Karpas-422 (cell line): ENCODE measurements at places on chromosomes 16 and 17. TPM values are rescaled to one million over a fixed set of nuclear protein-coding genes. Genes with fewer than 3 reads are reported as not detected.
A peak's percentile ranks its signal among the peaks of the same experiment; 100 is the strongest.

- no peak for DNase-seq
- no peaks in the 10 kb centered on the region for H3K27me3 ChIP-seq
These were observed 34.4 kb downstream of the PECAM1 start for GRCh38 chr17:64356304-64356686.

DNA sequence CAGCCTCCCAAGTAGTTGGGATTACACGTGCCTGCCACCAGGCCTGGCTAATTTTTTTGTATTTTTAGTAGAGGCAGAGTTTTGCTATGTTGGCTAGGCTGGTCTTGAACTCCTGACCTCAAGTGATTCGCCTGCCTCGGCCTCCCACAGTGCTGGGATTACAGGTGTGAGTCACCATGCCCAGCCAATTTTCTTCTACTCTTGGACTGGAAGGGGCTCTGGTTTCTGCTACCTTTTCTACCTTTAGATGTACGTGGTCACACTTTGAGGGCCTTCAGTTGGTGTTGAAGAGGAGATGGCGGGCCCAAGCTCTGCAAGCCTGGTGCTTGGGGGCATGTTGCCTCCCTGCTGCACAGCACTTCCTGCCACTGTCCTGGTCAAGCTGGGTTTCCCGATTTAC lies 173.6 kb downstream of the PRKCA start:
- H3K4me3 ChIP-seq, result no peak overlapping the region
- DNase-seq, result no peak

DNA sequence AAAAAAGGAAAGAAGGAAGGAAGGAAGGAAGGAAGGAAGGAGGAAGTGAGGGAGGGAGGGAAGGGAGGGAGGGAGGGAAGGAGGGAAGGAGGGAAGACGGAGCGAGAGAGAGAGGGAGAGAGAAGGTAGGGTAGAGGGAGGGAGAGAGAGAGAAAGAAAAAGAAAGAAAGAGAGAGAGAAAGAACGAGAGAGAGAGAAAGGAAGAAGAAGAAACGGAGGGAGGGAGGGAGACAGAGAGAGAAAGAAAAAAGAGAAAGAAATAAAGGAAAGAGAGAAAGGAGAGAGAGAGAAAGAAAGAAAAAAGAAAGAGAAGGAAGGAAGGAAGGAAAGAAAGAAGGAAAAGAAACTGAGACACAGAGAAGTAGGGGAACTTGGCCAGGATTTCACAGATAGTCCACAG lies 8.4 kb upstream of the SLC6A2 start:
- H3K27ac ChIP-seq, result no peak overlapping the region
- no peak overlapping the region for H3K4me3 ChIP-seq
- H3K4me1 ChIP-seq, result no peaks in the 10 kb centered on the region

DNA sequence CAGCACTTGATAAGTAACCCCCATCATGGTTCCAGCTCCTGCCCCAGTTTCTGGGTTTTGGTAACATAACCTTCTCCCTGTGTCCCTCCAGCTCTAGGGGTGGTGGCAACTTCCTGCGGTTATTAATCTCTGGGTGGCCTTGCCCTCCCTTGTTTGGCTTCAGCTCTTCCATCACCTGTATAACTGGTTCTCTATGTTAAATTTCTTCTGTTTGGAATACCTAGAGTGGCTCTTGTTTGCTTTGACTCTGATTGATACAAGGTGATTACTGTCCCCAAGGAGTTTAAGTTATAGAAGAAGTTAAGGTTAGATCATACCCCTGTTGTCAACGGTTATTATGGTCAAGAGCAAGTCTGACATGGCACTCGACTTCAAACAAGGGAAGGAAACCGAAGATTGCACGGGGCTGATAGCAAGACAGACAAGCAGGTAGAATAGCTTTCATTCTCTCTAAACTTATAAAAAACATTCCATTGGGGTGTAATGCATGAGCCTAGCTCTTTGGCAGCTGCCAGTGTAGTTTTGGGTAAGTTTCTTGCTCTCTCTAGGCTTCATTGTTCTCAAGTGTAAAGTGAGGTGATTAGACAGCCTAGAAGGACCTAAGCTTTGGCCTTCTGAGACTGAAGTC lies 11.0 kb upstream of the CCR7 start:
- H3K27ac ChIP-seq, result no peak overlapping the region
- H3K4me1 ChIP-seq, result no peaks in the 10 kb centered on the region
- H3K4me3 ChIP-seq, result no peak overlapping the region
- no peaks in the 10 kb centered on the region for H3K27me3 ChIP-seq
- H3K36me3 ChIP-seq, result no peaks in the 10 kb centered on the region

DNA sequence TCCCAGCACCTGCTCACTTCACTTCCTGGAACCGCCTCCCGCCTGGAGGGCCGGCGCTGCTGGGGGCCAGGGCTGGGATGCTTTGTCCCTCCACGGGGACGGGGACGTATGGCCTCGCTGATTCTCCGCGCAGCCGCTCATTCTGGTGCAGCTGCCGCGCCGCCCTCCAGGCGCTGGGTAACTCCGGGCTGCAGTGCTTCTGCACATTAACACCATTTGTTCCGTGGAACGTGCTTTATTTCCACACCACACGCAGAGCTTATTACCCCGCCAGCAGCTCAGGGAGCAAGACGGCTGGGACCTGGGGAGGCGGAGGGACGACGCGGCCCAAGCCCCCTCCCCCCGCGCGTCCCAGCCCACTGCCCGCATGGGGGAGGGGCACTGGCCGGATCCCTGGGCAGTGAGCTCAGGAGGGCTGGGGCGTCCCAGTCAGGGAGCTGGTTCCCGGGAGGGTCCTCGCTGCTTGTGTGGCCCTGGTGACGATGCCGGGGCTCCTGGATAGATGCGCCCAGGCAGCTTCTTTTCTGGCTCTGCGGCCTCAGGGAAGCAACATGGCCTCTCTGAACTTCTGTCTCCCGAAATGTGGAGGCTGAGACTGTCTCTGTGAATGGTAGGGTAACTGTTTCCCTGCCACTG lies 45.4 kb upstream of the ACSF3 start:
- H3K36me3 ChIP-seq, result no peaks in the 10 kb centered on the region
- H3K4me1 ChIP-seq, result no peaks in the 10 kb centered on the region
- H3K4me3 ChIP-seq, result no peak overlapping the region
- H3K27me3 ChIP-seq, result no peaks in the 10 kb centered on the region
- H3K27ac ChIP-seq, result no peak overlapping the region
- DNase-seq, result no peak

- no peak overlapping the region for H3K4me3 ChIP-seq
- H3K27me3 ChIP-seq, result no peaks in the 10 kb centered on the region
- peak; percentile 45 for DNase-seq
- peaks cover 25% of the 10 kb centered on the region for H3K4me1 ChIP-seq
- no peaks in the 10 kb centered on the region for H3K36me3 ChIP-seq
These were observed 21.7 kb upstream of the NFAT5 start for GRCh38 chr16:69544088-69544487.

DNA sequence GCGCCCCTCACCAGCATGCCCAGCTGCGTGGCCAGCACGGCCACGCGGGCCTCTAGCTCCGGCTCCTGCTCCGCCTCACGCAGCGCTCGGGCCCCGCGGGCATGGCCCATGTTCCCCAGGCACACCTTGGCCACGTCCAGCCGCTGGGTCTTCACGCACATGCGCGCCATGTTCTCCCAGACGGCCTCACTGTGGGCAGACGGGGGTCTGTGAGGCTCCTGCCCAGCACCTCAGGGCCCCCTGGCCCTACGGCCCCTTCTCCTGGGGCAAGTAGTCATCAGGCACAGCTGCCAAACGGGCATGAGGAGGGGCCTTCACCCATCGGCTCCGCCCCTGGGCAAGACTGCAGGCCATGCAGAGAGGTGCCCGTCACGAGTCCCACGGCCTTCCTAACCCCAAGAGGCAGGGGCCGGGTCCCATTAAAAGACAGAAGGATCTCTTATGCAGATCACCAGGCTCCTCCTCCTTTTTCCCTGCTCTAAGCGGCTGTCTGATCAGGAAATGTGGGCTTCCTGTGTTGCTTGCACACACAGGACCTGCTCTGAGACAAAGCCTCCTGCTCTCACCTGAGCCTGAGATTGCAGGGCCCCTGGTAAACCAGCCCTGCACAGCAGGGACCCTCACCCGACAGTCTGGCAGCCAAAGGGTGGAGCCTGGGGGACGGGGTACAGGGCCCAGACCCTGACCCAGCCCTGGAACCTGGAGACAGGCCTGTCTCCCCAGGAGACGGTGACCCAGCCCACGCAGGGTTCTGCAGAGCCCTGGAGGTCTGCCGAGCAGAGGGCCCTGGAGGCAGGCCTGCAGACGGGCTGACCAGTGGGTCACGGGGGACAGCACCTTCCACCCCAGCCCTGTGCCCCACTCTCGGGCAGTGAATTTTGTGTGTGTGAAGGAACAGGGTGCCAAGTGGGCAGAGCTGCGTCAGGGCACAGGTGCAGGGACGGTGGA lies 6.6 kb upstream of the TMEM204 start:
- no peak overlapping the region for H3K27ac ChIP-seq
- no peaks in the 10 kb centered on the region for H3K27me3 ChIP-seq
- no peaks in the 10 kb centered on the region for H3K36me3 ChIP-seq
- DNase-seq, result no peak
- H3K4me1 ChIP-seq, result no peaks in the 10 kb centered on the region
- no peak overlapping the region for H3K4me3 ChIP-seq

- H3K27ac ChIP-seq, result no peak overlapping the region
- H3K27me3 ChIP-seq, result no peaks in the 10 kb centered on the region
- no peak for DNase-seq
- no peak overlapping the region for H3K4me3 ChIP-seq
- H3K4me1 ChIP-seq, result no peaks in the 10 kb centered on the region
- no peaks in the 10 kb centered on the region for H3K36me3 ChIP-seq
These were observed 8.0 kb upstream of the DRC7 start for GRCh38 chr16:57686577-57686976.

- DNase-seq, result no peak
- no peaks in the 10 kb centered on the region for H3K36me3 ChIP-seq
- no peaks in the 10 kb centered on the region for H3K27me3 ChIP-seq
- H3K27ac ChIP-seq, result no peak overlapping the region
- H3K4me3 ChIP-seq, result no peak overlapping the region
These were observed 73.8 kb downstream of the XYLT1 start for GRCh38 chr16:17396762-17397498.

DNA sequence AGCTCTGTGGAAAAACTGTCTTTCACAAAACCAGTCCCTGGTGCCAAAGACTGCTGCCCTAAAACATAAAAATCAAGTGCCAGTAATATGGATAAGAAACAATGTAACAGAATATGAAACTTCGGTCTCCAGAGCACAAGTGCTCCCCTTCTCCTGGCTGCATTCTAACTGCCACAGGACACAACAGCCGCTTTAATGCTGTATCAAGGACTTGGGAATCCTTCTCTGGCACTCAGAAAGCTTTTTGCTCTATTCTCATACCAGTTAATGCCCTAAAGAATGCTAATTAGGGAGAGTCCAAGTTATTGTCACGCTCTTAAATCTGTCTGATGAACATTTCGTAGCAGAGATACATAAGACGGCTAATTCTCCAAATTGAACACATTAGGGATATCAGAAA lies 90.9 kb downstream of the PARN start:
- no peaks in the 10 kb centered on the region for H3K27me3 ChIP-seq
- H3K27ac ChIP-seq, result no peak overlapping the region
- H3K4me1 ChIP-seq, result no peaks in the 10 kb centered on the region
- peaks cover 10% of the 10 kb centered on the region; the same call in 1 of the 2 replicates for H3K36me3 ChIP-seq

- no peak overlapping the region for H3K4me3 ChIP-seq
- no peaks in the 10 kb centered on the region for H3K27me3 ChIP-seq
- peaks cover 18% of the 10 kb centered on the region for H3K4me1 ChIP-seq
- no peak for DNase-seq
These were observed 8.0 kb upstream of the IL32 start for GRCh38 chr16:3057181-3058138.

- no peak for DNase-seq
- no peak overlapping the region for H3K4me3 ChIP-seq
- H3K36me3 ChIP-seq, result no peaks in the 10 kb centered on the region
- no peak overlapping the region for H3K27ac ChIP-seq
- H3K27me3 ChIP-seq, result no peaks in the 10 kb centered on the region
- H3K4me1 ChIP-seq, result peaks cover 36% of the 10 kb centered on the region
These were observed 6.9 kb upstream of the ACTG1 start for GRCh38 chr17:81519284-81520020.

DNA sequence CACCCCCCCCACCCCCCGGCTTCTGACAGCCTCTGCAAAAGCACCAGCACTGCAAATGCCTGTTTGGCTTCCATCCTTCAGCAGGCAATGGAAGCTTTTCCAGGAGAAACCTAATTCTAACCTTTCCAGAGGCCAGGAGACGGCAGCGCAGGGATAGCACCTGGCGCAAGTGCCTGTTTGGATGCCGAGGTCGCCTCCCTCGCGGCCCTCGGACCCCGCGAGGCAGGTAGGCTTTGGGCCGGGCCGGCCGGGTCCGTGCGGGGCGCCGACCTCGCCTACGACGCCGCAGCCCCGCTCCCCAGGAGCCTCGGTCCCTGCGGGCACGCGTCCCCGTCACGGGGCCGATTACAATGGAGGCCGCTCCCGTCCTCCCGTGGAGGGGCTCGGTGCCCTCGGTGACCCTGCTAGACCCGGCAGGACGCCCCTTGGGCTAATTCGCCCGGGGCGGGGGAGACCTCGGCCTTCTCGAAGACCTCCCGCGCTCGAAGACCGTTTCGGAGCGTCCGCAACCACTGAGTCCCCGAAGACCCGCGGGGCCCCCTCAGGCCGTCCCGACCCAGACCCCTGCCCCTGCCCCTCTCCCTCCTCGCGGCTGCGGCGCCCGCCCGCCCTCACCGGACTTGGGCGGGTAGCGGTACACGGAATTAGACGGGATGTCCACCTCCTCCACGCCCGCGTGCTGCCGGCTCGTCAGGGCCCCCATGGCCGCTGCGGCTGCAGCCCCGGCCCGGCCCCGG lies 587 bp downstream of the RNF157 start:
- H3K4me3 ChIP-seq, result no peak overlapping the region
- no peaks in the 10 kb centered on the region for H3K36me3 ChIP-seq
- DNase-seq, result no peak
- H3K4me1 ChIP-seq, result no peaks in the 10 kb centered on the region
- no peaks in the 10 kb centered on the region for H3K27me3 ChIP-seq

DNA sequence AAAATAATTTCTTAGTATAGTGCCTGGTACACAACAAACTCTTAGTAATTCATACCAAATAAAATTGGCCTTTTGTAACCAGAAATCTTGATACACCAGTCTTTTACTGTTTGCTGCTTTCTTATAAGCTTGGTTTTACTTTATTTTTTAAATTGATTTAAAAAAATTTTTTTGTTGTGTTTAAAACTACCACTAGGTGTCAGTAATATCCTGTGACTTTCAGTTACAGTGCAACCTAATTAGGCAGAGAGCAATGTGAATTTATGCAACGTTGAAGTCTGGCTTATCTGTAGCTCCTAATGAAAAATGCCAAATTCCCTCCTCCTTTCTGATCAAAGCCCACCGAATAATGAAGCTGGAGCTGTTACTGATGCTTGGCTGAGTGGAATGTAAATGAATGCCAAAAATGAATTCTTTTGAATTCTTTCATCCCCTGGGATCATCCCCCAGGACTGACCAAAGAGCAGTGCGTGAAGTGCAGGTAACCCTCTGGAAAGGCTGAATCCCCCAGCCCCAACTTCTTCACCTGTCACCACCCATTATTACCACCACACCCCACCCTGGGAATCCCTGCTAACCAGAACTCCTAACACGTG lies 3.8 kb downstream of the ERCC4 start:
- H3K36me3 ChIP-seq, result peaks cover 23% of the 10 kb centered on the region
- no peak overlapping the region for H3K4me3 ChIP-seq
- H3K27ac ChIP-seq, result no peak overlapping the region
- DNase-seq, result peak; percentile 85
- H3K27me3 ChIP-seq, result no peaks in the 10 kb centered on the region

- H3K4me1 ChIP-seq, result no peaks in the 10 kb centered on the region
- H3K4me3 ChIP-seq, result no peak overlapping the region
- H3K27ac ChIP-seq, result no peak overlapping the region
- no peak for DNase-seq
These were observed 56.7 kb downstream of the METRNL start for GRCh38 chr17:83136156-83136555.

The GRIN2A gene
- total RNA-seq, result not detected in 2 replicates

The HBA2 gene
- total RNA-seq, result not detected in 2 replicates

The SLC5A10 gene
- total RNA-seq, result not detected in 2 replicates

The PRSS27 gene
- total RNA-seq, result 1.4 and 2.8 TPM in 2 replicates

The TPSG1 gene
- not detected in 2 replicates for total RNA-seq
